ENCODE measurements at places on chromosomes 4 and X. TPM values are rescaled to one million over a fixed set of nuclear protein-coding genes. Genes with fewer than 3 reads are reported as not detected.

The MTCP1 gene
- 9.9 TPM for total RNA-seq

The AKAP4 gene
- total RNA-seq, result not detected

GRCh38 chrX:129641469-129641868, 13.3 kb downstream of the APLN start:
- DNase-seq, result no peak

- no peak for DNase-seq
Observed at GRCh38 chr4:16544251-16544721, 318.0 kb upstream of the TAPT1 start.

- no peak for DNase-seq
Observed at GRCh38 chrX:29762006-29762405, 453.4 kb upstream of the MAGEB2 start.
